ENCODE measurements at places on chromosomes 7 and 10.

DNA sequence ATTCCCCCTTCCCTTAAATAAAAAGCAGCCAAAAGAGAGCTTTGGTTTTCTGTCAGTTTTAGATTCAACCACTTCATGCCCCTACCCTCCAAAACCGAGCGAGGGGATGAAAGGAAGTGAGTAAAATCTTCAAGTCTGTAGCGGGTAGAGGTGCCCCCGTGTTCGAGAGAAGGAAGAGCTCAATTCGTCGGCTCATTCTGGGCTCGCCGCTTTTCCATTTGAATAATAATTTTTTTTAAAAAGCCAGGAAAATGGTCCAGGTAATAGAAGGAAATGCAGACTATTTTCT lies 436.2 kb upstream of the GALNT17 start:
- no peak for DNase-seq

GRCh38 chr7:7521259-7521658 lies 14.4 kb downstream of the COL28A1 start:
- DNase-seq: no peak

DNA sequence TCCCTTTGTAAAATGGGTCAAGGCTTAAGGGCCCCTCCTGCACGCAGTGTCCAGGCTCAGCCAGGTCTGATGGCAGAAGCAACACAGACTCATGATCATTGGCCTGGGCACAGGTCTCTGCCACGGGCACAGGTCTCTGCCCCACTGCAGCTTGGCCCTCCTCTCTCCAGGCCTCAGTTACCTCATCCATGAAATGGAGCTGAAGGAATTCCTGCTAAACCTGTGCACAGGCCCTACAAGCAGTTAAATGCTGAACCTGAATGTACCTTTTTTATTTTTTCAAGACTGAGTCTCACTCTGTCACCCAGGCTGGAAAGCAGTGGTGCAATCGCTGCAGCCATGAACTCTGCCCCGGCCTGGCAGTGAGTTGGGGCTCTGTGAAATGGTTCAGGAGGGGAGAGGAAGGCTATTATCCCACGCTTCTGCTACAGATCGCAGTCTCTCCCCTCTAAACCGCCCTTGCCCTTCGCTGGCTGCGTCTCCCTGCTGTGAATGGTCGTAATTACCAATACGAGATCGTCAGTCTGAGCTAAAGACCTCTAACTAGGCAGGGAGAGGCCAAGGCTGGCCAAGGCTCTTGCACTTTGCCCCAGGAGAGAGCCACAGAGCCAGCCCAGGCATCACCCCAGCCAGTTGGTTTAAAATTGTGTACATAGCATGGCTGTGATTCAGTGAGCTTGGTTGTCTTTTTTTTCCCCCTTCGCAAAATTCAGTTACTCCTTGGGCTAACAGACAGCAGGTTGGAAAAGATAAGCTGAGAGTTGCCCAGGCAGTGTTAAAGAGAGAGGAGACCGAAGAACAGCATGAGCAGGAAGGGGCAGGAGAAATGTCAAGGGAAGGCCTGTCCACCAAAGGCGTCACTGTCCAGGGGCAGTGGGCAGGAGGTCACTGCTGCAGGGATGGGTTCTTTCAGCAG lies 93.0 kb upstream of the KCTD7 start:
- no peak for DNase-seq

DNA sequence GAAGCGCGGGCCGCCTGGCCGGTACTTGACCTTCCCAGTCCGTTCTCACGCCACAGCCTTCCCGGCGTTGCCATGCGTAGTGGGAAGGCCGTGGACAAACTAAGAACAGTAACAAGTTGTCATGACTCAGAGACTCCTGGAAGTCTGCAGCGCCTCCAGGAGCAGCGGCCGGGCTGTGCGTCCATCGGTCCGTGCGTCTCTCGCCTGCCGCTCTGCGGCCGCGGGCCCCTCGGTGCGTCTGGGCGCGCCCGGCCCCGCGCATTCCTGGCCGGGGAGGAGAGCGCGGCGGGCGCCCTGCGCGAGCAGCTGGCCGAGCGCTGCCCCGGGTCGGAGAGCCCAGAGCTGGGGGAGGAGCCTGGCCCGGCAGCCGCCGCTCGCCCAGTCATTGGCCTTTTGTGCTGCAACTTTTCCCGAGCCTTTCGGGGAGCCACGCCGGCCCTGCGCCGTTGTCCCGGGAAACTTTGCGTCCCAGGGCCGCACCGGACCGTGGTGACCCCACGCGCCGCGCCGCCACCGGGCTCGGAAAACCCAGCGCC lies 123.7 kb downstream of the TACC2 start:
- no peak for DNase-seq

GRCh38 chr10:115895166-115895565 lies 377.8 kb downstream of the GFRA1 start:
- DNase-seq: no peak

DNA sequence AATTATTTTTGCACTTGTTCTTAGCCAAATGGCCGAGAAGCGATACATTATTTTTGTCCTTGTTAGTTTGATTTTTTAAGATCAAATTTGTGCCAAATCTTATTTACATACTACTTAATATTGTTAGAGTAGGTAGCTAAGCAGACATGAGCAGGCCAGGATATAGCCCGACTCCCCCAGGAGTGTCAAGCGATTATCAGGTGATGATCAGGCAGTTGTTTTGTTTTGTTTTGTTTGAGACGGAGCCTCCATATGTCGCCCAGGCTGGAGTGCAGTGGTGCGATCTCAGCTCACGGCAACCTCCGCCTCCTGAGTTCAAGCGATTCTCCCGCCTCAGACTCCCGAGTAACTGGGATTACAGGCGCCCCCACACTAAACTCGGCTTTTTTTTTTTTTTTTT lies 71.1 kb downstream of the LYZL2 start:
- no peak for DNase-seq

DNA sequence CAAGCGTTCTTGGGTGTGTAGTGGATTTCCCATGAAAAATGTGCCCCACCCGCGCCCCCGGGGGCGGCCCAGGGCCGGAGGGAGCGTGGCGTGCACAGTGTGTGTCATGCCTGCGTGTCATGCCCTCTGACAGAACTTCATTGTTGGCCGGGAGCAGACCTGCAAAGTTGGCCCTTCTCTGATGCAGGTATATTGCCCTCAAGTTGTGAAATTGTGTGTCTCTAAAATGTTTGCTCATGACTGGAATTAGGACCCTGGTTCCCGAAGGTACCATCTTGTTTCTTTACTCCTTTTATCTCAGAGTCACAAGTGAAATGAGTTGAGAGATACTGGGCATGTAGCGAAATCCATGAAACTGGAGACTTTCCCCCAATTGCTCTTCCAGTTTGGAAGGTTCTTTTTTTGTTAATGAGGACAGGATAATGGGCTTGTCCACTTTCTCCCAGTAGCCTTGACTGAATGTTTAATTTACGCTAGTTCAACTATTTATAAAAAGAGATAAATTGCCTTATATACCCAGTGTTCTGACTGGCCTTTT lies 26.2 kb downstream of the ADK start:
- no peak for DNase-seq

DNA sequence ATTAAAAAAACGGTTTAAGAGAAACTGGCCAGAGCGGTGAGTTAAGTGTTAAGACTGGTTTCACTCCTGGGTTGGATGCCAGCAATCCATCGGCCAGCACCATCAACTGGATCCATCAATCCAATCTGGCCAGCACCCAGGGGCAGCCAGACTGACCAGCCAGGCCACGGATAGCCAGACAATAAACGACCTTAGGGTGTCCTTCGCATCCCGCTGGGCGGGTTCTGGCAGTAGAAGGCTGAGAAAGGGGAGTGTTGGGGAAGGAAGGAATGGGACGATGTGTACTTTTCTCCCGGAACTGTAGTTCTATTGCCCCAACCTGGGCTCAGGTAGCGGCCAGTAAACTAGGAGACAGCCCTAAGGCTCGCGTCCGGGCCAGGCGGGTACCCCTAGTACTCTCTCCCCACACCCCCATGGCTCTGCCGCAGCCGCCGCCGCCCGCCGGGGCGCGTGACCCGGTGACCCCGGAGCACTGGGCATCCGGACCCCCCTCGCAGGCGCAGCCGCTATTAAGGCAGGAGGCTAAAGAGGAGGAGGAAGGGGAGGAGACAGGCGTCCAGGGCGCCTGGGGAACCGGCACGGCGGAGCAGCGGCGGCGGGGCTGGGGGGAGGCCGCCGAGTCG lies at the start of gene CASD1:
Gene CASD1 (plus strand): TSS at position 546 of the 623 bp plus-strand sequence. CDS start 276 bp downstream, outside the sequence.
- DNase-seq: peak; percentile 83

DNA sequence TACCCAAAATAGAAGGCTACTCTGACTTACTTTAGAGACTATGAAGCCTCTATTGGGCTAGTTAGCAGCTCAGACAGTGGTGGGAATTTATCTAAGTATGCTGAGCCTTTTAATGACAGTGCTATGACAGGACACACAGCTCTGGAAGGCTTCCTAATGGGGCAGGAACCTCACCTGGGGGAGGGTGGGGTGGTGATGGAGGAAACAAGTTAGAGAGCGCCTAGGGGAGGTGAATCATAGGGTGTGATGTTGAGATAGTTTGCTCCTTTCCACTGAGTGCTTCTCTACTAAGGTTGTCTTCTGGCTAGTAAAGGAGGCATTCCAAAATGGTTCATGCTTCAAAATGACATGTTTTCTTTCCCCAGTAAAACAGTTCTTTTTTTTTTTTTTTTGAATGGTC lies 42.1 kb downstream of the PPP1R9A start:
- DNase-seq: no peak

DNA sequence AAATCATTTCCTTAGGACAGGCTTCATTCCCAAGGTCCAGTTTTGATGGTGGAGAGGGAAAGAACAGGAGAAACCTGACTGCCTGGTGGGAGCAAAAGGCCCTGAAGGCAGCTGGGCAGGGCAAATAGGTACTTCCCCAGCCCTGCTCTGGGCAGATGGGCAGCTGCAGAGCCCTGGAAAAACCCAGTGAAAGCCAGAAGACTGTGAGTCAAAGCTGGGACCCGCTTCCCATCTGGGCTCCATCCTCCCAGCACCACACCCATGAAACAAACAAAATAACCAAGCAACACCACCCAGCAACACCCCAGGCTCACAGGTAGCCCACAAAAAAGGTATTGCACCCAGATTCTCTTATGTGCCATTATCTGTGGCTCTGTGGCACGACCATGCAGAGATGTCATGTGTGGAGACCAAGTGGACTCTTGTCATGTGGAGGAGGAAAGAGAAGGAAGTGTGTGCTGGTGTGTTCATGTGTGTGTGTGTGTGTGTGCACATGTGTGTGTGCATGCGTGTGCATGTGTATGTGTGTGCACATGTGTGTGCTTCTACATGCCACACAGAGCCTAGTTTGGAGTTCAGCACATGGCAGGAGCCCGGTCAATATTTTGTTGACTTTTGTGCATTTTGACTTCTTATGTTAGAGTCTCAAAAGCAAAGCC lies 9.8 kb downstream of the CLRN3 start:
- DNase-seq: no peak

GRCh38 chr7:87715545-87715944 lies 87.3 kb downstream of the RUNDC3B start:
- no peak for DNase-seq

DNA sequence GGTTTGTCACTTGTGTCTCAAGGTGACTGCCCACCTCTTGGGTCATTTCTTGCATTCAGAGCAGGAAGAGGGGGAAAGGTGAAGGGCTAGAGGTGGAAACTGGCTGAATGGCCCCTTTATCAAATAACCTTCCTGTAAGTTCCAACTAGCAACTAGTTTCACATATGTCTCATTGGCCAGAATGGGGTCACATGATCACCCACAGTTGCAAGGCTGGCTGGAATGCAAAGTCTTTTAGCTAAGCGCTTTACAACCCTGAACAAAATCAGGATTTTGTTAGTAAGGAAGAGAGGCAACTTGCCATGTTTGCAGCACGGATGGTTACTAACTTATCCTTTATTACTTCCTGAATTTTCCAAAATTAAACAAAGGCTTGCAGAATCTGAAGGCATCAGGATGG lies 156.3 kb downstream of the EMX2 start:
- no peak for DNase-seq

DNA sequence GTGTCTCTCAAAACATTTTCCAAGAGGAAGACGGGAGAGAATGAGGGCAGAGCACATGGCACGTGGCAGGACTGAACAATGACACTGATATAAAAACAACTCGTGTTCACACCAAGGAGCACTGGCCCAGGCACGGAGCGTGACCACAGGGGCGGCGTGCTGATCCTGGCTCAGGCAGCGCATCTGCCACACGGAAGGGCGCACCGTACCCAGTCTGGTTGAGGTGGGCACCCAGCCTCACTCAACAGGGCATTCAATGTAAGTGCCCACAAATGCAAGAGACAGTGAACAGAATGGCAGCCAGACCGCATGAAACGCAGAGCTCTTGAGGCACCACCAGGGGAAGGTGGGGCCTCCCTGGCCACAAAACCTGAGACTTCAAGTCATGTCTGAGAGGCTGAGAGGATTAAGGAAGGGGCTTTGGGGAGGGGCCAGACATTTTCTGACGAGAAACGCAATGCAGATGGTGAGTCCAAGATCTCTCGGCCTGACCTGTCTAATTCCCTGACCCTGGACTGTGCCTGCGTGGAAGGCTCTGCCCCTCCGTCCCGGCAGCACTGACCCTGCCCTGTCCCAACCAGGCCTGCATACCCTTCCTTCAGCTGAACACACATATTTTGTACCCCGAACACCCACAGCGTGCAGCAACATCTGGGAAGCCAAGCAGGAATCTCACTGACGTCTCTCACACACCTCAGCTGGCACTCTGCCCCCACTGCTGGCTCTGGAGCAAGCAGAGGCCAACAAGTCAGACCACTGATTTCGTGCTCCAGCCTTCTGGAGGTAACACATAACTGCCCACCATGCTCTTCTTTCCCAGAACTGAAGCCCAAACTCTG lies 35.5 kb downstream of the VOPP1 start:
- no peak for DNase-seq

- no peak for DNase-seq
These were observed 44.2 kb downstream of the JMJD1C start for GRCh38 chr10:63421591-63421990.

DNA sequence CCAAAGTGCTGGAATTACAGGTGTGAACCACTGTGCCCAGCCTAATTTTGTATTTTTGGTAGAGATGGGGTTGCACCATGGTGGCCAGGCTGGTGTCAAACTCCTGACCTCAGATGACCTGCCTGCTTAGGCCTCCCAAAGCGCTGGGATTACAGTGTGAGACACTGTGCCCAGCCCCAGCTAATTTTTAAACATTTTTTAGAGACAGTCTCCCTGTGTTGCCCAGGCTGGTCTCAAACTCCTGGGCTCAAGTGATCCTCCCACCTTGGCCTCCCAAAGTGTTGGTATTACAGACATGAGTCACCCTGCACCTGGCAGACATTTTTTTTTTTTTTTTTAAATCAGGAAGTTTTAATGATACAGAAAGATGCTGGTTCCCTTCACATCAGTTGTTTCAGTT lies 15.5 kb downstream of the DENND10 start:
- DNase-seq: no peak

DNA sequence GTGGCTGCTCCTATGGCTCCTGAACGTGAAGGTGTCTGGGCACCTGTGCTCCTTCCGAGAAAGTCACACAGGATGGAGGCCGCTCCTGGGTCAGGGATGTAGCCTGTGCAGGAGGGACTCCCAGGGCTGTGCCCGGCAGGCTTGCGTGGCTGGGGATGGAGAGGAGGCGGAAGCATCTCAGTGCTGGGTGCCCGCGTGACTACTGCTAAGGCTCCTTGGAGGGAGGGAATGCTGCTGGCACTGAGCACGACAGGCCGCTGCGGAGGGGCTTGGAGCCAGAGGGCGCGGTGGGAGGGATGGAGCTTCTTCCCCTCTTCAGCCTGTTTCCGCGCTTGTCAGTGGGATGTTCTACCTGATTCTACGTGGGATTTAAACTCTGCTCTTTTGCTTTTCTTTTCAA lies 35.0 kb downstream of the ADCY1 start:
- DNase-seq: no peak

GRCh38 chr10:56943221-56943755 lies 582.2 kb upstream of the ZWINT start:
- DNase-seq: no peak

GRCh38 chr7:2760098-2760889 lies 72.3 kb downstream of the AMZ1 start:
- no peak for DNase-seq

Data from activated T-cell treated with anti-CD3 and anti-CD28 coated beads, Interleukin-2, amount 50 U/mL, for 24 hours (primary cell).